ENCODE measurements at places on chromosomes 16 and 17. TPM values are rescaled to one million over a fixed set of nuclear protein-coding genes. Genes with fewer than 3 reads are reported as not detected.

The TP53TG3 gene
- polyA plus RNA-seq = 8.3 TPM

The KRT222 gene
- polyA plus RNA-seq = 1.4 TPM

The SOX8 gene
- polyA plus RNA-seq = 44.8 TPM

The SPOP gene
- 52.7 TPM for polyA plus RNA-seq

The NECAB2 gene
- polyA plus RNA-seq = 35.7 TPM

The TBC1D3B gene
- polyA plus RNA-seq = 1.6 TPM

The FZD2 gene
- 6.1 TPM for polyA plus RNA-seq

The PAFAH1B1 gene
- polyA plus RNA-seq = 74.2 TPM

The LPO gene
- 0.20 TPM for polyA plus RNA-seq

The ZNF689 gene
- polyA plus RNA-seq = 10.9 TPM

The AIPL1 gene
- not detected for polyA plus RNA-seq

The PIRT gene
- polyA plus RNA-seq = 1.6 TPM

The SNAI3 gene
- 1.2 TPM for polyA plus RNA-seq

Data from brain (organoid and tissue), 16 donors.